ENCODE measurements at places on chromosomes 7 and 10. TPM values are rescaled to one million over a fixed set of nuclear protein-coding genes. Genes with fewer than 3 reads are reported as not detected.
A peak's percentile ranks its signal among the peaks of the same experiment; 100 is the strongest.

DNA sequence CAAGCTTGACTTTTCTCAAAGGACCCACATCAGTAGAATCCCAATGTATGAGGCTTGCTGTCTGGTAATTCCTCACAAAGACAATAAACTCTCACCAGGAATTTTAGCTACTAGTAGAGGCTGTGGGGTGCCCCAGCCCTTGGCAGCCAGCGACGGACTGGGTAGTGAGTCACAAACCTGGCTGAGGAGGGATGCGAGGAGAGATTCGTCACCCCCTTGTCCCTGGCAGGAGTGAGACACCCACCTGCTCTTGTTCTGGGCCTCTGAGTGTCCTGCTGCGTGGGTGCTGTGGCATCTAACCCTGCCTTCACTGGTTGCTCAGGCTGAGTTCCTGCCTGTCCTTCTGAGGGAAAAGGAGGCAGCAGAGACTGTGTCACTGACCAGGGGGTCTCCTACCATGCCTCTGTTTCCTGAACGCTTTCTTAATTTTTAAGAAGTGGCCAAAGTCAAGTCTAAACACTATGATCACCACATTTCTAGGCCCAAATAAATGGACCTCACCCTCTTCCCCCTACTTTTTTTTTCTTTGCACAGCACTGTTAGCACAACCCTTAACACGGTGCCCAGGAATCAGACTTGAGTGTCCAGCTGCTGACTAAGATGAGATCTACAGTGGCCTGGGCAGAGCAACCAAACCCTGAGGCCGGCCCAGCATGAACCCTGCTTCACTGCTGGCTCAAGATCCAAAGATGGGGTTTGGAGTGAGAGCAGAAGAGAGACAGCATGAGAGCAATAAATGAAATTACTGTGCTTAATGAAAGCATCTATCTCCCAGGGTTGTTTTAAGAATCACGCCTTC lies 146.4 kb downstream of the ANLN start:
- DNase-seq: peak; percentile 9
- no peaks in the 10 kb centered on the region for H3K36me3 ChIP-seq
- peaks cover 8% of the 10 kb centered on the region for H3K27me3 ChIP-seq
- no peaks in the 10 kb centered on the region for H3K4me1 ChIP-seq
- no peak overlapping the region for H3K4me3 ChIP-seq

GRCh38 chr10:47222461-47222860 lies 77.5 kb upstream of the GDF10 start:
- H3K27me3 ChIP-seq: peaks cover 22% of the 10 kb centered on the region
- H3K27ac ChIP-seq: no peak overlapping the region
- no peak overlapping the region for H3K4me3 ChIP-seq
- no peak for DNase-seq

DNA sequence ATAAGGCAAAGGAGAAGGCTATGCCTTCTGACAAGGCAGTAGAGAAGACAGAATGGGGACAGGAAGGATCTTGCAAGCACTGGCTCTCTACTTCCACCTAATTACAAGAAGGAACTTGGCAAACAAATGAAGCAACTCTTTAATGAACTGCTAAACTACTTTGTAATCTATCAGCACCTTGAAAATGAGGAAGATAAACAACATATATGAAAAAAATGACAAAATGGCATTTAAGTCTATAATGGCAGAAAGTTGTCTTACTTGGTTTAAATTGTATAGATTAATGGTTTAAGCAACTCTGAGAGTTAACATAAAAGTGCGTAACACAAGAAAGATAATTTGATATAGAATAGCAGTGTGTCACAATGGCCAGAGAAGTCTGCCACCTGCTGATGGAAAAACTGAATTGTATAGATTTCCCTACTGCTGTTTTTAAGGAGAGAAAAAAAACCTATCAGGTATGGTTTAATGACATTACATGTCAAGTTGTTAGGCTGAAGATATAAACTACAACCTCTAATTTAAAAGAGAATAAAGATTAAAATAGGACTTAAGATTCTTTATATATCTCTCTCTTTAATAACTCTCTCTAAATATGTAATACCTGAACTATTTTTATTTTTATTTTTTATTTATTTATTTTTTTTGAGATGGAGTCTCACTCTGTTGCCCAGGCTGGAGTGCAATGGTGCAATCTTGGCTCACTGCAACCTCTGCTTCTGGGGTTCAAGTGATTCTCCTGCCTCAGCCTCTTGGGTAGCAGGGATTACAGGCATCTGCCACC lies 11.8 kb downstream of the NT5C3A start:
- H3K27me3 ChIP-seq: no peaks in the 10 kb centered on the region
- peaks cover 17% of the 10 kb centered on the region for H3K4me1 ChIP-seq
- H3K4me3 ChIP-seq: peak overlapping the region; percentile 1
- peak; percentile 61 for DNase-seq
- no peak overlapping the region for H3K27ac ChIP-seq
- no peaks in the 10 kb centered on the region for H3K36me3 ChIP-seq

GRCh38 chr10:7255517-7255916 lies 155.3 kb downstream of the SFMBT2 start:
- H3K36me3 ChIP-seq: no peaks in the 10 kb centered on the region
- H3K4me1 ChIP-seq: peaks cover 5% of the 10 kb centered on the region

FBXL13 gene
- total RNA-seq: 0.43 TPM

SEC61G gene
- 1,194 TPM for total RNA-seq

FAM13C gene
- 0.54 TPM for total RNA-seq

DNA sequence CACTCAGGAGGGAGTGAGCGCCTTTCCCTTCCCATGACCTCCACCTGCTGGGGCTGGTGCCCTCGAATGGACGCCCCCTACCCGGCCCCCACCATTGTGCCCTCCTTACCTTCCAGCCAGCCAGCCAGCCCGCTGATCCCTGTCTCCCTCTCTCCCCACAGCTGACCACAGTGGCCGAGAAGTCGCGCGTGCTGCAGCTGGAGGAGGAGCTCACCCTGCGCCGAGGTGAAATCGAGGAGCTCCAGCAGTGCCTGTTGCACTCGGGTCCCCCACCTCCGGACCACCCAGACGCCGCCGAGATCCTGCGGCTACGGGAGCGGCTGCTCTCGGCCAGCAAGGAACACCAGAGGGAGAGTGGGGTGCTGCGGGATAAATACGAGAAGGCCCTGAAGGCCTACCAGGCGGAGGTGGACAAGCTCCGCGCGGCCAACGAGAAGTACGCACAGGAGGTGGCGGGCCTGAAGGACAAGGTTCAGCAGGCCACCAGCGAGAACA lies 77.9 kb upstream of the GTF2IRD1 start:
- no peaks in the 10 kb centered on the region for H3K27me3 ChIP-seq
- H3K27ac ChIP-seq: no peak overlapping the region
- H3K4me1 ChIP-seq: no peaks in the 10 kb centered on the region
- DNase-seq: no peak
- H3K4me3 ChIP-seq: no peak overlapping the region

DNA sequence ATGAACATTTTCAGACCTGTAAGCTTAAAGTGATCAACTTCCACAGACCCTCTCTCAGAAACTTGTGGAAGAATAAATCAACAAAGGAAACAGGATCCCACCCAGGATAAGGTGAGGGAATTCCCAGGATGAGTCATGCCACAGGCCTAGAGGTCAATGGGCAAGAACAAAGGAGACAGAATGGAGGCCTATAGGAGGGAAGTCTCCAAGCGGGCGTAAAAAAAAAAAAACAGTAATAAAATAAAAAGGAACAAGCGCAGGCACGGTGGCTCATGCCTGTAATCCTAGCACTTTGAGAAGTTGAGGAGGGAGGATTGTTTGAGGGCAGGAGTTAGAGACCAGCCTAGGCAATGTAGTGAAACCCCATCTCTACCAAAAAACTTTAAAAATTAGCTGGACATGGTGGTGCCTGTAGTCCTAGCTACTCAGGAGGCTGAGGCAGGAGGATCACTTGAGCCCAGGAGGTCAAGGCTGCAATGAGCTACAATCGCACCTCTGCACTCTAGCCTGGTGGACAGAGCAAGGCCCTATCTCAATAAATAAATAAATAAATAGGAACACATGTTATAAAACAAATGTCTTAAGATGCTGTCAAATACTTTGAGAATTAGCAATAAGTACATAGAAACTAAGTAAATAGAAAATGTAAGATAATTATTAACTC lies 8.4 kb downstream of the SORBS1 start:
- no peaks in the 10 kb centered on the region for H3K4me1 ChIP-seq
- DNase-seq: no peak
- no peaks in the 10 kb centered on the region for H3K36me3 ChIP-seq
- no peaks in the 10 kb centered on the region for H3K27me3 ChIP-seq
- H3K27ac ChIP-seq: no peak overlapping the region
